ENCODE measurements at places on chromosomes 13 and 19.
A peak's percentile ranks its signal among the peaks of the same experiment; 100 is the strongest.

DNA sequence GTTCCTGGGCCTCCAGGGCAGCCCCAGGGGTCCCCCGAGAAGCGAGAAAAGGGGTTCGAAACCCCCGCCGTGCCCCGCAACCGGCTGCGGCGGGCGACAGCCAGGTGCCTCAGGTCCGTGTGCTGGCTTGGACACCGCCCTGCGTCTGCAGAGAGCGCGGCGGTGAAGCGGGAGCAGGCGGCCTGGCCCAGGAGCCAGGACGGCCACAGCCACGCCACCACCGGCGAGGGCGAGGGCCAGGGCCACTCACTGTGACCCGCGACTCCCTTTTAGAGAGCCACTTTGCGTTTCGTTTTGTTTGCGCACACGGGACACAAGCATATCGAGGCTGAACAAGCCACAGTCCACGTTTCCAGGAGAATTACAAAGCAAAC, 110.4 kb downstream of the CRYL1 start:
- no peak overlapping the region for H3K27ac ChIP-seq
- DNase-seq: no peak
- H3K27me3 ChIP-seq: no peaks in the 10 kb centered on the region
- no peak overlapping the region for H3K4me3 ChIP-seq
- no peaks in the 10 kb centered on the region for H3K36me3 ChIP-seq

DNA sequence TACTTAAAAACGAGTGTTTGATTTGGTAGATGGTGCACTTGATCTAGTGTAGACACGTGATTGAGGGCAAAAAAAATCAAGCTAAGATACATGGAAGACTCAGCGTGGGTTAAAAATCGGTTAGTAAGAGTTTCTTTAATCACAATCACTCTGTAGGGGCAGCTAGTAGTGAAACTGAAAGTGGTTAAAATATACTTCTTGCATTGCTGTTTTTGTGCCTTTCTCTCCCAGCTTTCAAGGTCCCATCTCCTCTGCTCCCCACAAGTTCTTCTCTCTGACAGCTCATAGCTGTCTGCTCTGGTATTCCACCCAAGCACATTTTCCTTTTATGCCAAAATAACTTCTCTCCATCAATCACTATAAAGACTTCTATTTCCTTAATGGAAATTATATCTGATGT, 1089.7 kb downstream of the EFNB2 start:
- peaks cover 15% of the 10 kb centered on the region for H3K4me1 ChIP-seq
- no peak overlapping the region for H3K4me3 ChIP-seq
- DNase-seq: no peak
- no peaks in the 10 kb centered on the region for H3K36me3 ChIP-seq

DNA sequence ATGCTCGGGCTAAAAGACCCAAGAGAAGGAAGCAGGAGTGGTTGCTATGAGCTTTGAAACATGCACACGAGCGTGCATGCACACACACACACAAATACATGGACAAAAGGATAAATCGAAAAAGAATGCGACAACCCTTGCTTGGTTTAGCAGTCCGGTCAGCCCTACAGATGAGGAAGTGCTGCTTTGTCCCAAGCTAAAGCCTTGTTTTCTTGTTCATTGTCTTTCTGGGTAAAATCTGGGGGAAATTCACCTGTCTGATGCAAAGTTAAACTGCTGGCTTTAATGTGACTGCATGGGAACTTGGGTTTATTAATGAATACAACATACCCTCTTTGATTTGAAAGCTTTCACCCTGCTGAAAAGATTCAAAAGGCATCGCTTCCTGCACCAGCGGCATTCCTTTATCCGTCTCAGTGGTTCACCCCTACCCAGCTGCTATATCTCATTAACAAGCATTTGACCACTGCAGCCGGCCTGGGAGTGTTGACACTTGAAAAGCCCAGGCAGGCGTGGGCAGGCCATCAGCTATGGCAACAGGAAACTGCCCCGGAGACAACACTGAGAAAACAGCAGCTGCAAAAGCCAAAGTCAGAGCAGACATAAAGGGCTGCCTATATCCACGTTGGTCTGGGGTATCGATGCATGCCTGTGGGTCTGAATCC, 301.7 kb downstream of the NDFIP2 start:
- no peaks in the 10 kb centered on the region for H3K27me3 ChIP-seq
- no peaks in the 10 kb centered on the region for H3K36me3 ChIP-seq
- no peak for DNase-seq
- H3K4me3 ChIP-seq: no peak overlapping the region

DNA sequence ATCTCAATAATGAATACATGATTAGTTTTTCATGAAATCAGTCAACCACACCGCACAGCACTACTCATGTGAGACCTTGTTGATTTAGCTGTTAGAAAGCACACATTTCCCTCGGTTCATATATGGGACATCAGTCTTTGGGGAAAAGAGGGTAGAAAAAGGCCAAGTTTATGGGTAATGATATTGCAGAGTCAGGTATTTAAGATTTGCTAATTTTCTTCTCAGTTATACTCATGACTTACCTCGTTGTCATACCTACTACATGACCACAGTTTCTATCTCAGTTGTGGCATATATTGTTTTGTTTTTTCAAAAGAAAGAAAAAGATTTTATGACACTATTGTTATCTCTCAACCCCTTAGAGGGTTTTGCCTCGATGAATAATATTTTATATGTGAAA, 165.6 kb downstream of the POU4F1 start:
- no peaks in the 10 kb centered on the region for H3K4me1 ChIP-seq
- H3K27ac ChIP-seq: no peak overlapping the region
- H3K27me3 ChIP-seq: no peaks in the 10 kb centered on the region
- no peak overlapping the region for H3K4me3 ChIP-seq

- H3K36me3 ChIP-seq: no peaks in the 10 kb centered on the region
- no peaks in the 10 kb centered on the region for H3K27me3 ChIP-seq
- H3K4me3 ChIP-seq: peak overlapping the region; percentile 91
- H3K27ac ChIP-seq: no peak overlapping the region
These were observed 671 bp downstream of the MCOLN1 start for GRCh38 chr19:7522923-7523667.

DNA sequence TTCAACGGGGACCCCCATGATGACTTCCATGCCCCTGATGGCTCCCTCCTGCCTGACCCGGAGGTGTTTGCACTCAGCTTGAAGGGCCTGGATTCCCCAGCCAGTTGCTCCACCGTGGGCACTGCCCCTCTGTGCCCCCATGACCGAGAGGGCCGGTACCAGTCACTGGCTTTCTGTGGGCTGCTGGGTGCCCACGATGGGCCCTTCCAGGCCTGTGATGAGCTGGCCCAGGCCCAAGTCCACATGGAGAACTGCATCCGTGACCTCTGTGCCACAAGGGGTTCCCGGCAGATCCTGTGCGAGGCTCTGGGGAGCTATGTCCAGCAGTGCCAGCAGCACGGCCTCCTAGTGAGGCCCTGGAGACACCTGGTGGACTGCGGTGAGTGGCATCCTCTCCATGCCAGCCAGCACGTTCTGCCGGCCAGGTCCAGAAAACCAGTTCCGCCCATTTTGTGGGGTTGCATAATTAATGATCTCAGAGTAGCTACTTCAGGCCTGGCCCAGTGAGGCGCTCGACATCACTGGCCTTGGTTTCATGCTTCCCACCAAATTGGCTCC, 34.9 kb upstream of the FXYD3 start:
- DNase-seq: no peak
- H3K4me1 ChIP-seq: no peaks in the 10 kb centered on the region
- no peaks in the 10 kb centered on the region for H3K27me3 ChIP-seq
- no peaks in the 10 kb centered on the region for H3K36me3 ChIP-seq
- H3K4me3 ChIP-seq: no peak overlapping the region
- H3K27ac ChIP-seq: no peak overlapping the region

DNA sequence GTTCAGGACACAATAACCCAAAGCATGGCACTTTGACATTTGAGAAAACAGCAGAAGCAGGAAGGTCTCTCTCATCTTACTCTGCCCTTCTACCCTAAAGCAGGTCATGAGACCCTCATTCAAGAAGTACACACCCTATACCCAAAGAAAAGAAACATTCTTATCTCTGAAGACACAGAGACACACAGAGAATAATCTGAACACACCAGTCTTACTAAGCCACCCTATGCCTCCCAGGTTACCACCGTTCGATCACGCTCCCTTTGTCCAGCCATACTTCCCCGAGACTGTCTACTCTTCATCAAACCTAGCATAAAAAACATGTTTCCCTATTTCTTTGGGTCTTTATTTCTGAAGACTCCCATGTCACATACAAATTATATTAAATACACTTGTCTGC, 66.5 kb upstream of the ANKRD10 start:
- no peak overlapping the region for H3K27ac ChIP-seq
- no peaks in the 10 kb centered on the region for H3K4me1 ChIP-seq
- DNase-seq: no peak
- H3K27me3 ChIP-seq: peaks cover 15% of the 10 kb centered on the region
- H3K36me3 ChIP-seq: no peaks in the 10 kb centered on the region

DNA sequence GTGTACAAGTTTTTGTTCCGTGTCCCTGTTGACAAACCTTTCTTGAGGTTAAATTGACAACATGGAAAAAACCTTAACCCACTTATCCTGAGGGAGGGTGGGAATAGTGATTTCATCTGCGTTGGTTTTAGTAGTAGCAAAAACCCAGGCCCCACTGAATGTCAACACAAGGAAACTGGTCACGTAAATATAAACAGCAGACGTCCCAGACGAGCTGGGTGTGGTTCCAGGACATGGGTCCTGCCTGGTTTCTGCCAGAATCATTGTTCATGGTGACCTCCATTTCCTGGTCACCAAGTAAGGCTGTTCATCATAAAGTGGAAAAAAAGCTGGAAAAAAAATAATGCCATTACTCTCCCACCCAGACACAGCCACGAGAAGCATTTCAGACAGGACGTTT, 16.9 kb upstream of the F2RL3 start:
- H3K27me3 ChIP-seq: no peaks in the 10 kb centered on the region
- H3K36me3 ChIP-seq: peaks cover 36% of the 10 kb centered on the region
- no peaks in the 10 kb centered on the region for H3K4me1 ChIP-seq
- no peak for DNase-seq
- no peak overlapping the region for H3K4me3 ChIP-seq

GRCh38 chr13:66794340-66795031, 435.6 kb downstream of the PCDH9 start:
- H3K27me3 ChIP-seq: no peaks in the 10 kb centered on the region
- H3K4me3 ChIP-seq: no peak overlapping the region
- no peaks in the 10 kb centered on the region for H3K36me3 ChIP-seq
- no peak overlapping the region for H3K27ac ChIP-seq

DNA sequence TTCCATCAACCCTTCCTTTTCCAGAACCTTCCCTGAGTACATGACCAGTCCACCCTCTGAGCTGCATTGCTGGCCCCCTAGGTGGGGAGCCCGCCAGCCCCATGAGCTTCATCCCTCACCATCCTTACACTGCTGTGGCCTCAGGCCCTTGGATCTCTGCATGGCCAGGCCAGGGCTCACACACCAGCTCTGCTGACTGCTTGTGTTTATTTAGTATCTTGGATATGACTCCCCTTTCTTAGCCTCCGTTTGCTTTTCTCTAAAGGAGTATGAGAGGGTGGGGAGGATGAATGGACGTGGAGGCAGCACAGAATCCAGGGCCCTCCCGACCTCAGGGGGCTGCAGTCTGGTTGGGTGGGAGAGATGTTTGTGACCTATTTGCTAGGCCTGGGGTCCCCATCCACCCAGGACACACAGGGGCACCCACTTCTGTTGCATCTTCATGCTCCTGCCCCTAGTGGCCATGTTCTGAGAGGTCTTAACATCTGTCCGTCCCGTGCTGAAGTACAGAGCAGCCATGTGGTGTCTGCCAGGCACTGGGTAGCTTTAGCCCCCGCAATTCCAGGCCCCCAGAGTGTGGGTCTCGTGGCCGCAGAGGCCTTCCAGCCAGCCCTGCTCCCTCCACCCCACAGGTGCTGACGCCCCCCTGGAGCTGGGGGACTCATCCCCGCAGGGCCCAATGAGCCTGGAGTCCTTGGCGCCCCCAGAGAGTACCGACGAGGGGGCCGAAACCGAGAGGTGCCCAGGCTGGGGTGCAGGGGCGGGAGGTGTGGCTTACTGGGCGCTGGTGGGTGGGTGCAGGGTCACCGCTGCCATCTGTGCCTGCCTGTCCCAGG, 13.0 kb downstream of the ARHGEF1 start:
- H3K27me3 ChIP-seq: no peaks in the 10 kb centered on the region
- no peak for DNase-seq
- H3K4me1 ChIP-seq: no peaks in the 10 kb centered on the region
- peaks cover 36% of the 10 kb centered on the region for H3K36me3 ChIP-seq
- H3K4me3 ChIP-seq: no peak overlapping the region

- peaks cover 21% of the 10 kb centered on the region for H3K4me1 ChIP-seq
- no peaks in the 10 kb centered on the region for H3K36me3 ChIP-seq
- H3K27ac ChIP-seq: peak overlapping the region; percentile 99
- H3K4me3 ChIP-seq: peak overlapping the region; percentile 89
- DNase-seq: no peak
These were observed 610 bp upstream of the WBP4 start for GRCh38 chr13:41060724-41061074.

DNA sequence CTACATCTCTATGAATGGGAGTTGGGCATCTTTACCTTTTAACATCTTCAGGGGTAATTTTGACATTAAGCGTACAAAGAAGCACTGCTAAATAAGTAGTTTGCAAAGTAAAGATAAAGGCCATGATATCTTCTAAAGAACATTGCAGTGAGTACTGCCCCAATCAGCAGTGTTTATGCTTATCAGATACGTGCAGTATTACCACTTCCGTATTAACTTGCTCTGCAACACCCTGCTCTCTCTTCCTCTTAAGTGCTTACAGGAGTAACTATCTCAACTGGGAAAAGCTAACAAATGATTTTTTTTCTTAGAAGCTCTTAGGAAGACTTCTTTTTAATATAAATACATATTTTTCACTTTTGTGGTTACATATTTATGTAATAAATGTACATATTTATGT, 793.7 kb upstream of the SLC10A2 start:
- DNase-seq: no peak
- no peaks in the 10 kb centered on the region for H3K36me3 ChIP-seq
- no peaks in the 10 kb centered on the region for H3K4me1 ChIP-seq
- H3K27ac ChIP-seq: no peak overlapping the region
- no peak overlapping the region for H3K4me3 ChIP-seq

- peaks cover 13% of the 10 kb centered on the region for H3K4me1 ChIP-seq
- H3K36me3 ChIP-seq: peaks cover 2% of the 10 kb centered on the region
- DNase-seq: no peak
- H3K27ac ChIP-seq: no peak overlapping the region
These were observed 19.1 kb downstream of the GPR183 start for GRCh38 chr13:99288089-99288488.

GRCh38 chr19:31317570-31317969, 31.7 kb downstream of the TSHZ3 start:
- no peak overlapping the region for H3K4me3 ChIP-seq
- H3K36me3 ChIP-seq: no peaks in the 10 kb centered on the region
- no peaks in the 10 kb centered on the region for H3K4me1 ChIP-seq

DNA sequence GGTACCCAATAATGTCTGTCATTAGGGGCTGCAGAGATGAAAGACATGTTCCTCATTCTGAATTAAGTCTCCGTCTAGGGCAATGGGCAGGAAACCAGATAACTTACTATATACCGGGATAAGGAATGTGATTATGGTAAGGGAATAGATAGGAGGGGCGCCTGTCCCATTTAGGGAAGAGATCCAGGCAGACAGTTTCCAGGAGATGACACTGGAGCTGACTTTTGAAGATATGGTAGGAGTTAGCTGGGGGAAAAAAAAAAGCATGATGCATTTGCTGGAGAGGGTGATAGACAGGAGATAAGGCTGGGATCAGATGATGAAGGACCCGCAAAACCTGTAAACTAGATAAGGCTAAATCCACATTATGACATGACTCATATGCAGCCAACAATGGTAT, 340.7 kb downstream of the DCT start:
- H3K4me1 ChIP-seq: no peaks in the 10 kb centered on the region
- H3K27ac ChIP-seq: no peak overlapping the region
- H3K27me3 ChIP-seq: no peaks in the 10 kb centered on the region
- H3K36me3 ChIP-seq: no peaks in the 10 kb centered on the region
- H3K4me3 ChIP-seq: no peak overlapping the region

Measured in keratinocyte (primary cell).